BJ (cell line): ENCODE measurements at places on chromosomes 5 and 9.

DNA sequence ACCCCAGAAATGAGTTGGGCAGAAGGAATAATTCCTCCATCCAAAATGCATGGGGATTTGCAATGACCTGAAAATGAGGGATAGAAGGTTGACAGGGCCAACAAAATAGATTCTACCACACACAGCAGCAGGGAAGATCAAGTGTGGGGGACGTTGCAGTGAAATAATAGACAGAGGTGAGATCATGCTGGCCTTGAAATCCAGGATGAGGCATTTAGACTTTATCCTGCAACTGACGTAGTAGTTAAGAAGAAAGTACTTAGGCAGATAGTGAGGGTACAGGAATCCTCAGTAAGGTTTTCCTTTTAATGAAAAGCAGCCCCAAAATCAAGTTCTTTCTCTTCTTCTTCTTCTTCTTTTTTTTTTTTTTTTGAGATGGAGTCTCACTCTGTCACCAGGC lies 31.6 kb upstream of the TGFBR1 start:
- DNase-seq, result no peak

- no peak for DNase-seq
These were observed 11.4 kb downstream of the OTULIN start for GRCh38 chr5:14675865-14676300.

GRCh38 chr5:15992918-15993317 lies 186.7 kb downstream of the MARCHF11 start:
- DNase-seq, result no peak

DNA sequence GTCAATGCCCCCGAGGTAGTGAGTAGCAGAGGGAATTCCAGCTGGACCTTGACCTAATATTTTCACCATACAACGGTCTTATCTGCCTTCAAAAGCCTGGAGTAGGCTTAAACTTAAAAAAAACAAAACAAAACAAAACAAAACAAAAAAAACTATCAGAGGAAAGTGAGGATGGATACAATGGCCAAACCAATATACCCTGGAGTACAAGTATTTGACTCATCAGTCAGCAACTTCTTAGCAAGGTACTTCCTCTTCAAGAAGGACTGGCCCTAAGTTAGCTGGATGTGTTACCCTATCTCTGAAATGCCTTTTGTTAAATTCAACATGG lies 160.6 kb upstream of the GNA14 start:
- DNase-seq, result no peak

DNA sequence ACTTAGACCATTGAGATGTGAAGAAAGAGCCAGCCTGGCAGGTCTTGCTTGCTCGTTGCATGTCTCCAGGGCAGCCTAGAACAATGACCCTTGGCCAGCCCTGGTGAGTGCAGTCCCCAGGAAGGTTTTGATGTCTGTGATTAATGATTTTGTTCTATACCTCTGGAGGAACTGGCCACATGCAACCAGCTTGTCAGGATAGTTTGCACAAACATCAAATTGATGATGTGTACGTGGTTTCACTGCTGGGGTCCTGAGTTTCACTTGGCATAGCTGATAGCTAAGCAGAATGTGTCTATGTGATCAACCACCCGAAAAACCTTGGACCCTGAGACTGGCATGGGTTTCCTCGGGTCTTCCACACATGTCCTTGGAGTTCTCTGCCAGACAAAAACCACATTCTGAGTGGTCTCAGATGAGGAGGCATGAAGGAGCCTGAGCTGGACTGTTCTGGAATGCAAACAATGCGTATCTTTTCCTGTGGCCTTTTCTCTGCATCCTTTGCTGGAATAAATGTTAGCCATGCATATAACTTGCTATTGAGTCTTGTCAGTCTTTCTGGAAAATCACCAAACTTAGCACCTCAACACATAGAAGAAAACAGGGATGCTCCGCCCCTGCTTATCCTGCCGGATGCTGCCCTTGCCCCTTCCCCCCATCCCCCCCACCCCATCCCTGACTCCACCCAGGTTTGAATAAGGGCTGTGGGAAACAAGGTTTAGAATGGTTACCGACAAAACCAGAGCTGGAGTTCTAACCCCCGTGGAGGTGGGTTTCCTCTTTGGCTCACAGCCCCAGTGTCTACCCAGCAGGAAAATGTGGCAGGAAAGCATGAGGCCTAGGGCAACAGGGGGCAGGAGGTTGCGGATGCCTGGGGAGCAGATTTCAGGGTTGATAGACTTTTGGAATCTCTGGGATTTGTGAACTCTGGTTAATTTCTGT lies 50.1 kb upstream of the ANKRD33B start:
- peak; percentile 62 for DNase-seq

GRCh38 chr5:94545870-94546625 lies 72.4 kb downstream of the KIAA0825 start:
- no peak for DNase-seq

DNA sequence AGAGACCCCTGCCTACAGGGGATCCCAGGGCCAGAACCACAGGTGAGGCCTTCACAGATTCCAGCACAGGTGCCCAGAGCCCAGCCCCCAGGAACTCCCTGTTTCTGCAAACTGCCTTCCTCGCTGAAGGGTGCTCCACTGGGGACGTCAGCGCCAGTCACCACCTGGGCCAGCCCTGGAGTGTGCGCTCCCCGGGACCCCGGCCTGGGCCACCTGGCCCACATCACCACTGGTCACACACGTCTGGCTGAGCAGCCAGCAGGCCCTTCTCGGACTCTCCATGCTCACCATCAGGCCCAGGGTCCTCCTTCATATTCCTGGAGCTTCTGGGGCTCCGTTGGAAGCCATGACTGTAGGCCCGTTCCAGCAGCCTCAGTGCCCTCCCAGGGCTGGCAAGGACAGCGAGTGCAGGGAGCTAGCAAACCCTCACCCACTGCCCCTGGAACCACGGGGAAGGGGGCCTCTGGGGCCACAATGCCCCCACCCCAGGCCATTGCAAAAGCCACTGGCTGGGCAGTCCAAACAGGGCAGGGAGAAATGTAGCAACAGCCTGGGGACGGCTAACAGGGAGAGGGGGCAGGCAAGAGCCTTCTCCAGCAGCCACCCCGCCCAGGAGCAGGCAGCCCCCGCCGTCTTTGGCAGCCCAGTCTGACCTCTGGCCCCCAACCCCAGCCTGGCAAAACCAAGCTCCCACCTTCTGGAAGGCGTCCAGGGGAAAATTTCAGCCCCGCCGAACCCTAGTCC lies 1.3 kb downstream of the AGPAT2 start:
- DNase-seq, result no peak

- no peak for DNase-seq
These were observed 69.8 kb upstream of the RNU6ATAC start for GRCh38 chr9:134234001-134234660.

- DNase-seq, result no peak
These were observed 184.5 kb upstream of the KLF4 start for GRCh38 chr9:107673861-107674720.

GRCh38 chr5:150313921-150314716 lies 11.4 kb upstream of the ARSI start:
- DNase-seq, result no peak

- DNase-seq, result no peak
These were observed 2309.4 kb upstream of the ACO1 start for GRCh38 chr9:30075022-30075421.

GRCh38 chr5:144151026-144151425 lies 19.4 kb downstream of the YIPF5 start:
- DNase-seq, result no peak

- DNase-seq, result no peak
These were observed 8.6 kb upstream of the SLC12A2 start for GRCh38 chr5:128074953-128075352.

DNA sequence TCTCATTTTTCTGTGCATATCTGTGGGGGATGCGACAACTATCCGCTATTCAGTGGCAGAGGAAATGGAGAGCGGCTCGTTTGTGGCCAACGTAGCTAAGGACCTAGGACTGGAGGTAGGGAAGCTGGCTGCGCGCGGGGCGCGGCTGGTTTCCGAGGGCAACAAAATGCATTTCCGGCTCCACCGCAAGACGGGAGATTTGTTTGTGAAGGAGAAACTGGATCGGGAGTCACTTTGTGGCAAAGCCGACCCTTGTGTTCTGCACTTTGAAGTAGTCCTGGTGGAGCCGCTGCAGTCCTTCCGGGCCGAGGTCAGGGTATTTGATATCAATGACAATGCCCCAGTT lies 320 bp downstream of the PCDHB1 start:
- DNase-seq, result no peak

GRCh38 chr9:16112116-16112515 lies 559.3 kb downstream of the CCDC171 start:
- no peak for DNase-seq

- no peak for DNase-seq
These were observed 45.5 kb downstream of the RASA1 start for GRCh38 chr5:87313216-87313615.

- no peak for DNase-seq
These were observed 2.1 kb downstream of the NR4A3 start for GRCh38 chr9:99823681-99824377.

- no peak for DNase-seq
These were observed 188.1 kb downstream of the TRPM3 start for GRCh38 chr9:70933321-70933720.

GRCh38 chr5:20367178-20367577 lies 379.2 kb upstream of the CDH18 start:
- DNase-seq, result no peak

- no peak for DNase-seq
These were observed 28.9 kb downstream of the CDH9 start for GRCh38 chr5:27009540-27009915.

DNA sequence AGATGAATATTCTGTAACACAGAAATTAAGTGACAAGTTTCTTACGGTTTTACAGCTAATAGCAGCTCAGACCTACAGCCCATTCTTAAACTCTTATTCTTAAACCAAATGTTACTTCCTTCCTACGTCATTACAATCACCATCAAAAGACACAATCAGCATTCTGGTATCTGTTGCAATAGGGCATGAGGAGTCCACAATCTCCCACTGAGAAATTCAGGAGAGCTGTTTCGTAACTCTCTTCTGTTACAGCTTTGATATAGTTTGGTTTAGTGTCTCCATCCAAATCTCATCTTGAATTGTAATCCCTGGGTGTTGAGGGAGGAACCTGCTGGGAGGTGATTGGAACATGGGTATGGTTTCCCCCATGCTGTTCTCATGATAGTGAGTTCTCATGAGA lies 163.4 kb downstream of the GAS1 start:
- peak; percentile 49 for DNase-seq

DNA sequence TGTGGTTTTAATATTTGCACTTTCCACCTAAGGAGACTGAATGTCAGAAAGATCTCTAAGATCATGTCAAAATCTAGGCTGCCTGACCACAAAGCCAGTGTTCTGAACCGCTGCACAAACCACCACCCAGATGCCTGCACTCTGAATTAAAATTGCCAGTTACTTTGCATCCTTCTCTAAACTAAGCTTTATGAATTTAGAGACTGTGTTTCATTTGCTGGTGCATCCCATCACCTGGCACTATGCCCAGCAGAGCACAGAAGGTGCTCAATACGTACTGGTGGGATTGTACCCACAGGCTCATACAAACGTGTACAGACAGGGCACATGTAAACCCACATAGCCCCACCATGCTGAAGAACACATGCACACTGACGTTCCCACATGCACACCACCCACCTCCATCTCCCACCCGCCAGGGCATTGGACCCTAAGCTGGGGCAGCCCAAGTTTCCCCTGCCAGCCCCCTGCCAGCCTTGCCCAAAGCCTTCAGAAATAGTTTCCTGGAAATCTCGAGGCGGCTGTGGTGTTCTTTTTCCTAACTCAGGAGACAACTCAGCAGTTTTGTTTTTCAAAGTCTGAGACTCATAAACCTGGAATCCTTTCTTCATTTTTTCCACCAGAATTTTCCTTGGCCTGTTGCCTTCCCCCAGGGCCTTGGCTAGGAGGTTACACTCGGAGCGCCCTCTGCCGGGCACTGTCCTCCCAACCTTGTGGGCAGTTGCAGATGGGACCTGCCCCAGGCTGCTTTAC lies 9.6 kb upstream of the TRAF1 start:
- peak; percentile 74 for DNase-seq

- no peak for DNase-seq
These were observed 159.7 kb downstream of the MUSK start for GRCh38 chr9:110828264-110828663.

DNA sequence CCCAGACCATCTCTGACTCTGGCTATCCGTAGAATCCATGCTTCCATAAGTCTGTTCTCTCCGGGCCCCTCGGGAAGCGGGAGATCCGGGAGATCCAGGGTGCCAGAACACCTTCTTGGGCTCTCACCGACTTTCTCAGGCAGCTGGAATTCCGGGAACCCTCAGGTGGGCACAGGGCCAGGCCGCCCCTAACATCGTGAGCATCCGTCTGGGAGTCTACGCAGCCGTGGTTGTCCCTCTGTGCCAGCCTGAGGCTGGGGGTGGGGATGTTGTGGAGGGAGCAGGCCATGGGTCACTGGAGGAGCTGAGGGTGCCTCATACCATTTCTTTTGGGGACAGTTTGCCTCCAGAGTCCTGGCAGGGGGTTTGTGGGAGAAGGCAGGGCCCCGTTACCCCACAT lies 92.3 kb upstream of the COL5A1 start:
- no peak for DNase-seq

GRCh38 chr9:124012368-124013301 lies 1.1 kb downstream of the LHX2 start:
- DNase-seq, result no peak

GRCh38 chr9:114731701-114732100 lies 49.7 kb upstream of the TEX48 start:
- DNase-seq, result no peak

- no peak for DNase-seq
These were observed 1.1 kb upstream of the ARSI start for GRCh38 chr5:150303660-150304386.

- no peak for DNase-seq
These were observed 36.0 kb upstream of the CLPTM1L start for GRCh38 chr5:1380910-1381309.

DNA sequence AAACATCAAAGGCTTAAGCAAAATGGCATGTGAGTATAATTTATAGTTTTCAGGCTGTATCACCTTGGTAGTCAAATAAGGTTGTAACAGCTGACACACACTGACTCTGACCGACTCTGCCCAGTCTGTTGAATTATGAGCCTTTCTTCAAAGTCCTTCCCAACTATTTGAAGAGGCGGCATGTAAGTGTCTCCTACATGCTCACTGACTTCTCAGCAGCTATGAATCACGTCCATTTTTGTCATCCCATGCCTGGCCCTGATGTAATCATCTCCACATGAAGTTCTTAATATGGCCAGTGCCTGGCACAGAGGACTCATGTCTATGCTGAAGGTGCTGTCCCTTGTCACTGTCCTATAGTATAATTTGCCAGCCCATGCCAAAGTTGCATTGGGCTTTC lies 5.1 kb upstream of the PTBP3 start:
- DNase-seq, result no peak

- DNase-seq, result no peak
These were observed 10.5 kb downstream of the RAD23B start for GRCh38 chr9:107293543-107294085.

DNA sequence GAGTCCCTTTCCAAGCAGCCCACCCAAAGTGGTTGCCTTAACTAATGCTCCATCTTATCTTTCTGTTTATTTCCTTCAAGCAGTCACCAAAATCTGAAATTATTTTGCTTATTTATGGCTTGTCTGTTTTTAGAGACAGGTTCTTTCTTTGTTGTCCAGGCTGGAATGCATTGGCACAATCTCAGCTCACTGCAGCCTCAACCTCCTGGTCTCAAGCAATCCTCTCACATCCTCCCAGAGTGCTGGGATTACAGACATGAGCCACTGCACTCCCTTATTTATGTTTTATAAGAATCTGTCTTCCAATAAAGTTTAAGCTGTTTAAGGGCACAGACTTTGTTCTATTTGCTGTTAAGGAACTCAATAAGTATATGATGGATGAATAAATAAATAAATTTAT lies 133.7 kb downstream of the GABRB2 start:
- DNase-seq, result no peak

GRCh38 chr9:34961574-34962490 lies 3.7 kb downstream of the PHF24 start:
- no peak for DNase-seq
